ENCODE measurements at places on chromosomes 16 and 17. TPM values are rescaled to one million over a fixed set of nuclear protein-coding genes. Genes with fewer than 3 reads are reported as not detected.

Gene TP53TG3
- 0.35 TPM for total RNA-seq

Gene CLEC3A
- not detected for total RNA-seq

Gene KRT12
- total RNA-seq: not detected

Gene IL17C
- total RNA-seq: not detected

Gene PRRT2
- total RNA-seq: 0.38 TPM

Gene TSPAN10
- total RNA-seq: 2.0 TPM

Gene TMC7
- 0.12 TPM for total RNA-seq

Gene KRT16
- total RNA-seq: 0.35 TPM

Gene LRRC37A2
- 1.2 TPM for total RNA-seq

Gene SDR42E2
- 0.08 TPM for total RNA-seq

Gene YPEL2
- total RNA-seq: 12.9 TPM

Gene KRTAP4-9
- total RNA-seq: not detected

Gene ACE
- 2.0 TPM for total RNA-seq

Gene CLDN9
- total RNA-seq: not detected

Gene FLCN
- total RNA-seq: 102 TPM
